ENCODE measurements at places on chromosomes 2 and 18. TPM values are rescaled to one million over a fixed set of nuclear protein-coding genes. Genes with fewer than 3 reads are reported as not detected.
A peak's percentile ranks its signal among the peaks of the same experiment; 100 is the strongest.

DNA sequence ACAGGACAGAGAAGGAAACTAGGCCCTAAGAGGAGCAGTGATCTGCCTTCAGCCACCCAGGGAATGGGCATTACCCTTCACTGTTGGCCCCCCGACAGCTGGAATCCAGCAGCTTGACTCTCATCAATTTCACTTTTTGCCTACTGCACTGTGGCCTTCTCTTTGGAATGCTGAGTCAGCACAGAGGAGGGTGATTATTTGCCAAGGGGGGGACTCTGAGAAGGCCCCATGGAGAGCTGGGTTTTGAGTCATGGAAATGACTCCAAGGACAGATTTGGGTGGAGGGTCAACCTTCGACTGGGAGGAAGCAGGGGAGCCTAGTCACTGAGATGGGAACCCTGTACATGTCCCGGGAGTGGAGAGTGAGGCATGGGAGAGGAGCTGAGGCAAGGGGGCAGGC, 38.1 kb upstream of the NTSR2 start:
- no peak for DNase-seq

GRCh38 chr2:231795525-231796327, 9.5 kb downstream of the COPS7B start:
- peak; percentile 74 for DNase-seq

DNA sequence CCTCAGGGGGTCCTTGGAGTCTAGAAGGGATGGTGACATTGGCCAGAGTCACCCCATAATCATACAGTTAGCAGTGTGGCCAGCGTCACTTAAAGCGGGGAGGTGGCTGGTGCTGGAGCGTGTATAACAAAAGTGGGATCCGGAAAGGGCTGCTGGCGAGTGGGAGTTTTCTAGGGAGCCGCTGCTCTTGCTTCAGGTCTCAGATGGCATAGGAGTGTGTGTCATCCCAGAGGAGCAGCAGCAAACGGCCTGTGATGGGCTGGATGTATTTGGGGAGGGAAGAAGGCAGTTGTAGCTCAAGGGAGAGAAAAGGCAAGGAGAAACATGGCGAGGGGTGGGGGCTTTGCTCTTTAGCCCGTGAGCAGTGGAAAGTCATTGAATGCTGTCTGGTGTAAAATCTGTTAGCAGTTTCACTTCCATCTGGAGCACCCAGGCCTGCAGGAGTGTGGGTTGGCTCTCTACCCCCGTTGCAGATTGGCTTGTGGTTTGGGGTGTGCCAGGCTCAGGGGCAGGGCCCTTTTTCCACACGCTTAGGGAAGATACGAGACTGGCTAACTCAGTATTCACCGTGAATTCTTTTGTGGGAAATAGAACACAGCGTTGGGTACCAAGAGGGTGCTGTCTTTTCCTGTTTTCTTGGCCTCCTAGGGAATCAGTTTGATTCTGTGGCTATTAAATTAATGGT, 120.5 kb downstream of the AGAP1 start:
- peak; percentile 76 for DNase-seq

The REEP1 gene
- total RNA-seq = not detected

The RNASEH1 gene
- total RNA-seq = 34.0 TPM

The POTEI gene
- total RNA-seq = not detected

Data from GM23248 (cell line).